Neural cell (in vitro differentiated cells): ENCODE measurements at places on chromosomes 1 and 21. TPM values are rescaled to one million over a fixed set of nuclear protein-coding genes. Genes with fewer than 3 reads are reported as not detected.

PRAMEF5 gene
- polyA plus RNA-seq, result not detected in 2 replicates

VASH2 gene
- 65.2 and 69.5 TPM in 2 replicates for polyA plus RNA-seq

RXFP4 gene
- polyA plus RNA-seq, result not detected in 2 replicates

TRIM58 gene
- polyA plus RNA-seq, result 0.12 and 0.26 TPM in 2 replicates

ACKR1 gene
- polyA plus RNA-seq, result 3.3 and 3.9 TPM in 2 replicates

ERICH3 gene
- polyA plus RNA-seq, result 0.27 TPM in 1 of 2 replicates, not detected in the other

UBL4B gene
- polyA plus RNA-seq, result not detected in 2 replicates

PDZK1IP1 gene
- not detected in 2 replicates for polyA plus RNA-seq

CRB1 gene
- polyA plus RNA-seq, result 2.3 and 4.8 TPM in 2 replicates

MARK1 gene
- polyA plus RNA-seq, result 38.6 and 39.3 TPM in 2 replicates

HIPK1 gene
- 20.3 and 22.9 TPM in 2 replicates for polyA plus RNA-seq

SLC45A1 gene
- polyA plus RNA-seq, result 7.1 and 13.7 TPM in 2 replicates

ZNF695 gene
- 8.0 and 8.4 TPM in 2 replicates for polyA plus RNA-seq
